Stimulated activated CD4-positive, alpha-beta T cell treated with anti-CD3 and anti-CD28 coated beads, Interleukin-1b, Interleukin-23, amount 100 ng/mL, for 4 hours (primary cell): ENCODE measurements at places on chromosomes 5 and 9.

DNA sequence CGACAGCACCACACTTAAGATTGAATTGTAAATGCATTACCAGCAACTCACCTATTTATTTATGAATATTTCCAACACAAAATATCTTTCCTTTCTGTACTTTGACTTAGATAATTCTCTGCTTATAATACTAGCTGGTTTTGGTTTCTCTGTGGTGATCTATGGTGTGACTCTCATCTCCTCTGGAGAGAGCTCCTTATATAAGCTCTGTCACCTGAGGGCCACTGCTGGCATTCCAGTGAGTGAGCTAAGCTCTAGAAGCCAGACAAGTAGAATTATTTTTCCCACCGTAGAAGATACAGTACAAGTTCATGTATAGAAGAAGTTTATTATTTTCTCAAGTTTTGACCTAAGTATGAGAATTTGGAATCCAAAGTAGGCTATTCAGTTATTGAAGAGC is 111.5 kb downstream of the CDC42SE2 start:
- no peak for DNase-seq

DNA sequence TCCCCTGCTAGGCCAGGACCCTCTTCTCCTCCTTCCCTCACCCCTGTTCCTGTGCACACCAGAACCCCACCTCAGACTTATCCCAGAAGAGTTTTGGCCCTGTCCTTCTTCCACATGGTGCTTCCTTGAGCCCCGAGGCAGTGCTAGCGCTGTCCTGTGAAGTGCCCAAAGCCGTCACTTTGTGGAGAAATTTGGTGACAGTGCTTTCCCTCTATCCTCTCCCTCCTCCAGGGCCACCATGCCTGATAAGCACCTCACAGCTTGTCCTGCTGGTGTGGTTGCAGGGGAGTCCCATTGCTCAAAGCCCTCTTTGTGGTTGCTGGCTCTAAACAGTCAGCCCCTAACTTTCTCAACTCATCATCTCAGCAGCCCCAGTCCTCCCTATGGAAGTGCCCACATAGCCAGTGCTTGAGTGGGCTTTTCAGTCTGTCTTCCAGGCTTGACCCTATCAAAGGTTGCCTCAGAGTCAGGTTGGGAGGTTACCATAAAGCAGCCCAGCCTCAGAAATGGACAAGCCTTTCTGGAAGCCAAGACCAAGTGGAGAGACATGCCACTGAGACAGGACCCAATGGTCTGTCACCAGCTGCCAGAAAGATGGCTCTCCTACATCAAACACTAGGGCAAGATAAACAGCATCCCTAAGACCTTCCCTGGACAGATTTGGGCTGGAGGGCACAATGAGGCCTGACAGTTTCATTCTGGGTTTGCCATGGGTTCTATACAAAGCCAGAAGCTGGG is 18.0 kb downstream of the IGIP start:
- DNase-seq = no peak

GRCh38 chr5:74673011-74673790 is 11.8 kb upstream of the HEXB start:
- no peak for DNase-seq

GRCh38 chr9:114434878-114435311 is 47.1 kb upstream of the AKNA start:
- no peak for DNase-seq

GRCh38 chr5:57659886-57660285 is 177.3 kb upstream of the ACTBL2 start:
- DNase-seq = no peak

DNA sequence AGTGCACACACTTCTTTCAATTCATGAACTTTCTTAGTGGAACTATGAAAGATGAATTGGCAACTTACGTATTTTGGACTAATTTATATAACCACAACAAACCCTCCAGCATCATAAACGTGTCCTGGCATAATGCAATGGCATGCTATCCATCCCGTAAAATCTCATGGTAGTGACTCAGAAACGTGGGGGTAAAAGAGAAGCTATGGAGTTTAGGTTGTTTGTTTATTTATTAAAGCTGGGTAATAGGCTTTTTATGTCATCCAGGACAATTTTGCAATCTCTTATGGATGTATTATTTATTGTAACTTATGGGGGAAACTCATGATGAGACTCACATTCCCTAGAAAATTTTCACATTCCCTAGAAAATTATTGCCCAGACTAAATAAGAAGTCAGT is 106.3 kb downstream of the GDA start:
- no peak for DNase-seq

- no peak for DNase-seq
Measured at GRCh38 chr5:127305493-127305892, 14.9 kb downstream of the MEGF10 start.

GRCh38 chr9:129263836-129264235 is 85.8 kb upstream of the IER5L start:
- no peak for DNase-seq
